HTR-8/SVneo (cell line): ENCODE measurements at places on chromosomes 1 and 21.

DNA sequence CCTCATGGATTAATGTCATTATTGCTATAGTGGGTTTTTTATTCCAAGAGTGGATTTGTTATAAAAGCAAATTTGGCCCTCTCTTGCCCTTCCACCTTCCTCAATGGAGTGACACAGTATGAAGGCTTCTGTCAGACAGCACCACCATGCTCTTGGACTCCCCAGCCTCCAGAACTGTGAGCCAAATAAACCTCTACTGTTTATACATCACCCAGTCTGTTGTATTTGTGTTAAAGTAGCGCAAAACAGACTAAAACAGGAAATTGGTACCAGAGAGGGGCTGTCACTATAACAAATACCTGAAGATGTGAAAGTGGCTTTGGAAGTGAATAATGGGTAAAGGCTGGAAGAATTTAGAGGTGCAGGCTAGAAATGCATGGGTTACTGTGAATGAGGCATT, 38.0 kb upstream of the DMRTB1 start:
- DNase-seq, result no peak

DNA sequence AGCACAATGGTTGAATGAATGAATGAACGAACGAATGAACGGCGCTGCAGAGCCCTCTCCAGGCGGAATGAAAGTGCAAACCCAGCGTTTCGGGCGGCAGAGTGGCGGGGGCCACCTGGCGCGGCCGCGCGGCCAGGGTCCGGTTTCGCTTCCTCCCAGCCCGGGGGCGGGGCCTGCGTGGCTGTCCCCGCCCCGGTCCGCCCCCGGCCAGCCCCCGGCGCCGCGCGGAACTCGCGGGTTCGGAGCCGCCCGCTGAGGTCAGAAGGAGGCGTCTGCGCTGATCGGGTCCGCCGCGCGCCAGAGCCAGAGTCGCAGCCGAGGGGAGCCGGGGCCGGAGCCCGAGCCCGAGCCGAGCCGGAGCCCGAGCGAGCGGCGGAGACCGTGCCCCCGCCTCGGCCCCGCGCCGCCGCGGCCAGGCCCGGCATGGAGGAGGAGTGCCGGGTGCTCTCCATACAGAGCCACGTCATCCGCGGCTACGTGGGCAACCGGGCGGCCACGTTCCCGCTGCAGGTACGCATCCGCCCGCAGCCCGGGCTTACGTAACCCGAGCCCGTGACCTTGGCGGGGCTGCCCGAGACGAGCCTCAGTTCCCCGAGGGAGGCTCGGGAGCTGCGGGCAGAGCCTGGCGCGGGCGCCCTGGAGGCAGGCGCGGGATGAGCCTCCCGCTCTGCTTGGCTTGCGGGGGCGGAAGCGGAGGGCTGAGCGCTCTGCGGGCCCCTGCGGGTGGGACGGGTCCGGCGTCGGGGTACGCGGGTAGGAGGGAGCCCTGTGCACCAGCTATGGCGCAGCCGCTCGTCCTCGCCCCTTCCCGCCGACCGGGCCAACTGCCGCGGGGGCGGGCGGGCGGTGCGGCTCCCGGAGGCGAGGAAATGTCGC, at the start of gene PDXK:
PDXK (plus strand) TSS at position 258 of the 876 bp plus-strand sequence; CDS start at position 424, 166 bp downstream.
- peak; percentile 80 for DNase-seq

- DNase-seq, result no peak
Observed at GRCh38 chr1:200374569-200375295, 35.1 kb downstream of the ZNF281 start.

DNA sequence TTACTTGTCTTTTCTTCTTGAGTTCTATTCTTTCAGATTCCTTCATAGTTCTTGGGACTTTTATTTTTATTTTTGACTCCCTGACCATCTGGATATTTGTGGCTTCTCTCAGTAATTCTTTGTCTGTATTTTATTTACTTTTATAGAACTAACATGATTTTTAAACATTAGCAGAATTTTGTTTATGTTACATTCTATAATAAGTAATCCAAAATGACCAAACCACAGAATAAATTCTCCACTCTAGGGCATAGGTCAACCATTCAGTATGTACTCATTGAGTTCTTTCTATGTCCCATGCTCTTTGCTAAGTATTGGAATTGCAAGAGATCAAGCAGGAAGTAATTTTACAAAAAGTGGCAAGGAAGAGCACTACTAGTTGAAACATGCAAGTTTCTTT, 969.0 kb downstream of the TTLL7 start:
- no peak for DNase-seq

DNA sequence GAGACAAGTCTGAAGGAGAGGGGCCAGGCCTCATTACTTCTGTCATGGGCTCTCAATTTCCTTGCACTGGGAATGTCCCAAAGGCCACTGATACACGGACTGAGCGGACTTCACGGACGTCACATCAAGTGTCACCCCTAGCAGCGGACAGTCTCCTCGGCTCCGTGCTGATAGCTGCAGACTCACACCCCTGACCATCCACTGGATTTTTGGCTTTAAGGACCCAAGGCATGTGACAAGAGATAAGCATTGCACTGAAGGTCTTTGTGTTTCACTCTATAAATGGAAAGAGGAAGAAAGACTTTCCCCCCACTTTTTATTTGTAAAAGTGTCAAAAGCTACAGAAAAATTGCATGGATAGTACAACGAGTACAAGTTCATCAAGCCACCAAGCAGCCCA, 200.4 kb upstream of the FGGY start:
- no peak for DNase-seq

GRCh38 chr1:33719771-33720670, 143.9 kb upstream of the HMGB4 start:
- DNase-seq, result no peak

GRCh38 chr1:209583408-209583807, at the start of gene CAMK1G:
TSS of gene CAMK1G (plus strand) at chr1:209583714. CDS start at chr1:209594984, 11,270 bp downstream.
- no peak for DNase-seq

DNA sequence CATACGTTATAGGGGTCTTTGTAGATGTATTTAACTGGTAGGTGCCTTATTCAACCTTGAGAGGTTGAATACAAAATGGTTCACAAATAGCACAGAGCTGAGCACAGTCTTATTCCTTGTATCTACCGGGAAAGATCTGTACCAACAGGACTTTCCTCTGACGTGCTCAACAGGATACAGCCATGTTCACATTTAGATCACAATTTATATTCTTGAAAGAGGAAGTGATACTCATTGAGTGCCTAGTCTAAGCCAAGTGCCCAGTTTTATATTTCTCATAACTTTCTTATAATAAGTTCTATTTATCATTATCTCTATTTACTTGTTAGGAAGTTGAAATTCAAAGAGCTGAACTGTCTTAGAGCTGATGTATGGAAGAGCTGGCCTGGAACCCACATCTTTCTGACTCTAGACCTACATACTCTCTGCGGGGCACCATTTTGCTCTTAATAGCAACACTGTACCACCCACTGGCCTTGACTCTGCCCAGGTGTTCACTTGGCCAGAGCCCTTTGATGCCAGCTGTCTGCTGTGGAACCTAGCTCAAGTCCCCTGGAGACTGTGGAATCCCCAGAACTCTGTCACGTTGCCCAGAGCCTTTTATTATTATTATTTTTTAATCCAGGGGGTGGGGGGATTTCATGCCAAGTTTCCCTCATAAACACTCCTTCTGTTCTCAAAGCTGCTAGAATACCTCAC, 156.2 kb downstream of the TPR start:
- no peak for DNase-seq

DNA sequence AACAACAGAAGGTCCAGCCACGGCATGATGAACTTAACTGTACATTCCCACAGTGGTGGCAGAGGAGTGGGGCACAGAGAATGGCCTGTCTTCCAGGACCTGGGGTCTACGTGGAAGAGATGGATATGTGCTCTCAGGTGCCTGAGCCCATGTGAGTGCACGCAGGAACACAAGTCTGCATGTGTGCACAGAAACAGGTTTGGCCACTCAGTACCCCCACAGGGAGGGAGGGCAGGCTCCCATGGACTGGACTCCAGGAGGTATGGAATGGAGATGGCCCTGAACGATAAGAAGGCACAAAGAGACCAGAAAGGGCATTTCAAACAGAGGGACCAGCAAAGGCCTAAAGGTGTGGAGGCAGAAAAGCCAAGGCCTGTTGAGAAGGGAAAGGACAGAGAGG, 10.8 kb downstream of the COL9A2 start:
- DNase-seq, result no peak

- no peak for DNase-seq
Observed at GRCh38 chr1:232329103-232329813, 300.7 kb downstream of the SIPA1L2 start.

GRCh38 chr1:212752252-212752933, 39.2 kb downstream of the NSL1 start:
- DNase-seq, result no peak

- no peak for DNase-seq
Observed at GRCh38 chr1:109935451-109935900, 24.8 kb downstream of the CSF1 start.

GRCh38 chr1:18541046-18541795, 60.5 kb downstream of the KLHDC7A start:
- no peak for DNase-seq

DNA sequence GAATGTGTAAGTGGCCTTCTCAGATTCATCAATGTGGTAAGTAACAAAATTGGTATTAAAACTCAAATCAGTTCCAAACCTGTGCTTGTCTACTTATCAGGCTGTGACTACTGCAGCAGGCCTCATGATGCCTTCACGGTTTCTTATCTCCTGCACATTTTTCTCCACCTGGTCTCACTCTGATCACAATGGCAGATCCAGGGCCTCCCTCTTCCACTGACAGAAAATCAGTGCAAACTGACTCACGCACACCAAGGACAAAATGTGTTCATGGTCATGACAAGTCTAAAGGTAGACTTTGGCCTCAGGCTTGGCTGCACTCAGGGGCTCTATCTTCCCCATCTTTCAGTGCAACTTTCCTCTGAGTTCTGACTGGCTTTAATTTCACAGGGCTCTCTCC, 56.7 kb upstream of the ATP1A1 start:
- DNase-seq, result no peak

DNA sequence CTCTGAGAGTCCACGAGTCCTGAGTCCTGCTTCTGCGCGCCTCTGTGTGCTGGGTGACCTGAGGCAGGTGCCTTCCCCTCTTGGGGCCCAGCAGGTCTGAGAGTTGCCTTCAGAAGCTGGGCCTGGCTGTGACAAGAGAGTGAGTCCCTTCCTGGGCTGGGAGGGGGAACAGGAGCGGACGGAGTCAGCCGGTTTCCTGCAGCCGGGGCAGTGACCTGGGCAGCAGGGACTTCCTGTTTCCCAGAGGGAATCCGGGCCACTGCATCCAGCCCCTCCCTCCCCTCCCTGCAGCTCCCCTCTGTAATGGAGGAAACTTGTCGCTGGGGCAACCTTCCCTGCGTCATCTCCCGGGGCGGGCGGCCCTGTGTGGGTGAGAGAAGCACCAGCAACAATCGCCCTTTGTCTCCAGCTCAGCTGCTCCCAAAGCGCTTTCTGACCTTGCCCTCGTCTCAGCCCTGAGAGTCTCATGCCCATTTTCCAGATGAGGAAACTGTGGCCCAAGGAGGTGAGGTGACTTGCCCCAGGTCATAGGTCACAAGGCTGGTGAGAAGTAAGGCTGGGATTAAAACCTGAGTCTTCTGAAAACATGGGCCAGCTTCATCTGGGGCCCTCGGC, 61.1 kb downstream of the SDC3 start:
- no peak for DNase-seq

DNA sequence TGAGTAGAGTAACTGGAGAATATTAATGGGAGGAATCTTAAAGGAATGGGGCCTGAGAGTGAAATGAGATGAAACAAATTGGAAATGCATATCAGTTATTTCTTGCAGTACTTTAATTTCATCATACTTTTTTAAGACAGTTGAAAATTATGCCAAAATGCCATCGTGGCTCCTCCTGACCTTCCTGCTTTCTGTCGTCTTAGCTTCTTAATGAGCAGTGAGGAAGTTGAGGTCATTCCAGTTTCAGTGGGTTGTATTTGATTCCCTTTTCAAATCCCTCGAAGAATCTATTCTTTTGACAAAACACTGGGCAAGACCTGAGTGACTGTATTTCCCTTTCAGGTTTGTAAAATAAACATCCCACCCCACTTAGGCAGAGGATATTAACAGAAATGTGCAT, 134.9 kb upstream of the MAP1LC3C start:
- DNase-seq, result no peak

DNA sequence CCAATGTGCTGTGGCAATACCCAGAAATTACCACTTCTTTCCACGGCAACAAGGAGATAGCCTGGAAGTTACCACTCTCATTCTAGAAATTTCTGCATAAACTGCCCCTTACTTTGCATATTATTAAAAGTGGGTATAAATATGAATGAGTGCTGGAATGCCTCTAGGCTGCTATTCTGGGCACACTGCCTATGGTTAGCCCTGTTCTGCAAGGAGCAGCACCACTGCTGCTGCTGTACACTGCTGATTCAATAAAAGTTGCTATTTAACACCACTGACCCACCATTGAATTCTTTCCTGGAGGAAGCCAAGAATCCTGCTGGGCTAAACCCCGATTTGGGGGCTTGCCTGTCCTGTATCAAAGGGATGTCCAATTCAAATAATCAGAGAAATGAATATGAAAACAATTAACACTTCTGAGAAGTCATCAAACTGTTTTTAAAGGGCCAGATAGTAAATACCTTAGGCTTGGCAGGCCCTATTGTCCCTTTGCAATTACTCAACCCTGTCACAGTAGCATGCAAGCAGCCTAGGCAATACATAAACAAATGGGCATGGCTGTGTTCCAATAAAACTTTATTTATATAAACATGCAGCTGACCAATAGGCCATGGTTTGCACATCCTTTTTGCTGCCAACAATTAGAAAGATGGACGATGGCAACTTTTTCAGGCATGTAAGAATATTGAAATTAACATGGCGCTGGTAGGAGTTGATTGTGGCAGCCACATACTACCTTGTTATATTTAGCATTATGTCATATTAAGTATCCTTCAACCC, 369.4 kb upstream of the B3GALT2 start:
- no peak for DNase-seq

DNA sequence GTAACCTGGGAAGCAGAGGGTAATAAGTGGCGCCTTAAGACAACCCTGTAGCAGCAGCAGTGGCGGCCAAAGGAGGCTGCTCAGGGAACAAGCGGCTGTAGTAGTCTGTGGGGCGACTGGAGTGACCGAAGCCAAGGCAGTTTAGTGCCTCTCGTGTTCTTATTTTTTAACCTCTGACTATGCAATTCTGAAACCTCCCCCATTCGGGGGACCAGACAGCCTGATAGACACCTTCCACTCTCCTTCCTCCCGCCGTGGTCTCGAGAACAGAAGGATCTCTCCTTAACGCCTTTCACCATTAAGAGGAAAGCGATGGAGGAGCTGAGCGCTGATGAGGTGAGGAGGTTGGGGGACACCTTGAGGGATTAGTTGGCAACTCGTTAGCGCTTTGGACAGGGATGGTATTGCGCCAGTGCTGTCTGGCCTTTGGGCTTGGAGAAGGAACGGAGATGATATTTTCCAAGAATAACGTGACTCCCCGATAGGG, 644 bp downstream of the UBE4B start:
- DNase-seq, result no peak

DNA sequence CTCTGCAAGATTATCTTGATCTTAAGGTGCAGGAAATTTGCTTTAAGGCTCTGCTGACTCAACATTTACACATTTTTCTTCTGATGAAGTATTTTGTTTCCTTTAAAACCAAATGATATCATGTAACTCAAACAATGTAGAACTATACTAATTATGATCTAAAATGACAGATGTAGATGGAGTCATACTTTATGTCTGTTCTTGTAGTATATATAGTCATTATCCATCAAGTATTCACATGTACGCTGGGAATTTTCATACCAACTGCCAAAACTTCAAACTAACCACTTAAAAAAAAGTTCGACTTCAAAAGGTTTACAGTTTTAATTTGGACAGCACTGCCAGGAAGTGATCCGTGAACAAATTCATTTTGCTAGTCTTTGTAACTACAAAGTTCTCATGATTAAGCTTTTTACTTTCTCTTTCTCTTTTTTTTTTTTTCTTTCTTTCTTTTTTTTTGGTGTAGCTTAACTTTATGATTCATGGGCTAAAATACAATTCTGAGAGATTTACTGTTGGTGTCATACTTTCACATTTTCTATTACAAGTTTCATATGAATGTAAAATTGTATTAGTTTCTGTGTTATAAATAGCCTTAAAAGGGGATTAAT, 509.0 kb upstream of the CXADR start:
- no peak for DNase-seq
